SJSA1 (cell line): ENCODE measurements at places on chromosomes 5 and 9. TPM values are rescaled to one million over a fixed set of nuclear protein-coding genes. Genes with fewer than 3 reads are reported as not detected.

Gene GARIN3
- not detected in 2 replicates for total RNA-seq

Gene COL5A1
- 148 and 165 TPM in 2 replicates for total RNA-seq

Gene ZNF354C
- total RNA-seq: not detected in 2 replicates

Gene RGS7BP
- 0.03 TPM in 1 of 2 replicates, not detected in the other for total RNA-seq

Gene SPATA31D4
- not detected in 2 replicates for total RNA-seq

Gene ELOVL7
- total RNA-seq: 0.05 TPM in 1 of 2 replicates, not detected in the other

Gene SLC22A4
- 3.8 and 4.4 TPM in 2 replicates for total RNA-seq

Gene NRARP
- total RNA-seq: 0.97 and 1.2 TPM in 2 replicates

Gene ARL14EPL
- total RNA-seq: 1.3 TPM in 1 of 2 replicates, not detected in the other

Gene PDZD2
- 0.16 TPM in 1 of 2 replicates, not detected in the other for total RNA-seq

Gene SH3GL2
- total RNA-seq: 0.37 TPM in 1 of 2 replicates, not detected in the other

Gene OR4F3
- total RNA-seq: not detected in 2 replicates

Gene MVB12B
- 7.8 and 16.1 TPM in 2 replicates for total RNA-seq

Gene PCDHGA9
- total RNA-seq: 0.55 TPM in 1 of 2 replicates, not detected in the other

Gene SHOC1
- not detected in 2 replicates for total RNA-seq

Gene POLK
- total RNA-seq: 30.5 and 34.8 TPM in 2 replicates

Gene RNF183
- not detected in 2 replicates for total RNA-seq

Gene FAM169A
- total RNA-seq: 16.5 and 21.9 TPM in 2 replicates

Gene HAND1
- total RNA-seq: not detected in 2 replicates

Gene PCDHB10
- total RNA-seq: 3.3 and 4.7 TPM in 2 replicates

Gene FABP6
- total RNA-seq: not detected in 2 replicates

Gene IFNA21
- total RNA-seq: not detected in 2 replicates

Gene OR1J2
- total RNA-seq: not detected in 2 replicates
